Daoy (cell line): ENCODE measurements at places on chromosomes 16 and 17.
A peak's percentile ranks its signal among the peaks of the same experiment; 100 is the strongest.

DNA sequence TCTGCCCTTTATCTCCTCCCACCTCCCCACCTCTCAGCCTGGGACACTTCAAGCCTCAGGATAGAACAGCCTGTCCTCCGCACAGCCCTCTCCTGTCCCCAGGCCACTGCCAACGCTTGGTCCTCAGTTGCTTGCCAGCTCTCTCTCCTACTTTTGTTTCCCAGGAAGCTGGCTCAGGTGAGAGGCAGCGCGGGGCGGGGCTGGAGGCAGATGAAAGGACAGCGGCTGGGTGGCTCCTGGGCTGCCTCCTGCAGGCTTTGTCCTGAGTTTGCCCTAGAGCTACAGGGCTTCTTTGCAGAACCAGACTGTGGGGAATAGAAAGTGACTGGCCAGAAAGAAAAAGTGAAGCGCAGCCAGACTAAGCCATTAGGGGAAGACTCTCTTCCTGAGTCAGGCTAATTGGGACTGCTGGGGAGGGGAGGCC, 48.2 kb upstream of the CDC42EP4 start:
- DNase-seq, result no peak

DNA sequence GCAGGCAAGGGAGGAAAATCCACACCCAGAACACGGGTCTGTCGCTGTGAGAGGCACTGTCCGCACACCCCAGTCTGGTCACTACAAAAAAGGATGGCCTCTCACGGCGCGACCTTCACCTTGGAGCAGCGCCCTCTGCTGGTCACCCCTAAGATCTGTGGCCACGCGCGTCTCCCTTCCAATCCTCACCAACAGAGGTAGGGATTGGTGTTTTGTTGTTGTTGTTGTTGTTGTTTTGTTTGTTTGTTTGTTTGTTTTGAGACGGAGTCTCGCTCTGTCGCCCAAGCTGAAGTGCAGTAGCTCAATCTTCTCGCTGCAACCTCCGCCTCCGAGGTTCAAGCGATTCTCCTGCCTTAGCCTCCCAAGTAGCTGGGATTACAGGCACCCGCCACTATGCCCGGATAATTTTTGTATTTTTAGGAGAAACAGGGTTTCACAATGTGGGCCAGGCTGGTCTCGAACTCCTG, 15.0 kb upstream of the C17orf58 start:
- peak; percentile 54 for DNase-seq

DNA sequence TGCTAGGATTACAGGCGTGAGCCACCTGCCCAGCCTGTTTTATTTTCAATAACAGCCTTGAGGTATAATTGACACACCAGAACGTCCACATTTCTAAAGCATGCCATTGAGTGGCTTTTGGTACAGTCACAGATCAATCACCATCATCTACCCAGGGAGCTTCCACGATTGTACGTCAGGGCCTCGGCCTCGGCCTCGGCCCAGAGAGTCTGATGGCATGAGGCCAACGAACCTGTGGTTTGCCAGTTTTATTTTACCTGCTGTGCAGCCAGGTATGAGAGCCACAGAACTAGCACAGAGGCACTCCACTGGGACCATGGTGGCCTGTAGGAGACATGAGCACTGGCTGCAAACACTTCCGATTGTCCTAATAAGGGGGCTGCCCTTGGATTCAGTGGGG, 8.3 kb downstream of the UBALD1 start:
- no peak for DNase-seq

DNA sequence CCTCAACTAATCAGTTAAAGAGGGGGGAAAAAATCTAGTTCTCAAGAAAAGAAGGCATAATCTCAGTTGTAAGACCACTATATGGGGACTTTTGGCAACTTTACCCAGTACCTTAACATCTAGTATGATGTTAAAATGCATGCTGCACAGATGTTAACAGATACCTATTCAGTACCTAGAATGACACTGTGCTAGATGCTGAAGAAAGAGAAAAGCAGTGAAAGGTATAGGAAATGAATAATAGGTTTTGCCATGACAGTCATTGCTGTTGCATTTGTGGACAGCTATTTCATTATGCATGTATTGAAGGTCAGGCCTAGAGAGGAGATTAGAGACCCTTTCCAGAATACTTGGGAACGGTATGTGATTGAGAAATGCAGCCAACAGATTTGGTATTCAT, 34.5 kb downstream of the PIGL start:
- DNase-seq, result no peak

GRCh38 chr17:60398227-60398959, 6.5 kb upstream of the USP32 start:
- DNase-seq, result no peak

DNA sequence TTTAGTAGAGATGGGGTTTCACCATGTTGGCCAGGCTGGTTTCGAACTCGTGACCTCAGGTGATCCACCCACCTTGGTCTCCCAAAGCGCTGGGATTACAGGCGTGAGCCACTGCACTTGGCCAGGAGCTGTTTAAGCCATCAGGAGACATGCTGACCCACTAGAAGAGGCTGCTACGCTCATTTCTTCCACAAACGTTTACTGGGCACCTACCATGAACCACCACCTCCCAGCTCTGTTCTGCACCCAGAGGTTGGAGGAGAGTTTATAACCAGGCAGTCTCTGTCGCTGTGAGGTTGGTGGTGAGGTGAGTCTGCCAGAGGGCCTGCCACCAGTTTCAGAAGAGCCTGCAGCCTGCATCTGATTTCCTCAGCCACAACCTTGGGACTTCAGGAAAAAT, 51.8 kb downstream of the SF3B3 start:
- no peak for DNase-seq
